ENCODE measurements at places on chromosomes 5 and 9.

GRCh38 chr9:130939405-130940026, 469 bp upstream of the FIBCD1 start:
- no peak for DNase-seq

GRCh38 chr5:83434946-83435345, 36.6 kb upstream of the VCAN start:
- no peak for DNase-seq

GRCh38 chr9:84067821-84068220, 87.2 kb downstream of the RMI1 start:
- no peak for DNase-seq

GRCh38 chr9:74173284-74173683, 323.9 kb upstream of the RORB start:
- DNase-seq: no peak

DNA sequence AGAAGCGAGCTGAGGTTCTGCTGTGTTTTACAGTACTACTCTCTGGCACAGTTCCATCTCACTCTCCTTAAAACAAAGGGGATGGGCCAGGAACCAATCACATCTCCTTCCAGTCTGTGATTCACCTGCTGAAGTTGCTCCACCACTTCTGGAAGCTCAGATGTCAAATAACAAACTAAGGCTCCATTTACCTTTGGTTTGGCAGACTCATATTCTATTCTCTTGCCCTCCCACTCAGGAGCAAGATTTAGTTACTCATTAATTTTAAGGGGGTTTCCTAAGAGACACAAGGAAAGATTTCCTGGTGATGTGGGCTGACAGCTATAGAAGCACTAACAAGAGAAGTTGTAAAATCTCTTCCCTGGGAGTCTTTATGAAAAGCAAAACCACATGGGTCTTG, 37.8 kb upstream of the KIF2A start:
- DNase-seq: no peak

- DNase-seq: no peak
These were observed 28.7 kb downstream of the CCT5 start for GRCh38 chr5:10278658-10279279.

DNA sequence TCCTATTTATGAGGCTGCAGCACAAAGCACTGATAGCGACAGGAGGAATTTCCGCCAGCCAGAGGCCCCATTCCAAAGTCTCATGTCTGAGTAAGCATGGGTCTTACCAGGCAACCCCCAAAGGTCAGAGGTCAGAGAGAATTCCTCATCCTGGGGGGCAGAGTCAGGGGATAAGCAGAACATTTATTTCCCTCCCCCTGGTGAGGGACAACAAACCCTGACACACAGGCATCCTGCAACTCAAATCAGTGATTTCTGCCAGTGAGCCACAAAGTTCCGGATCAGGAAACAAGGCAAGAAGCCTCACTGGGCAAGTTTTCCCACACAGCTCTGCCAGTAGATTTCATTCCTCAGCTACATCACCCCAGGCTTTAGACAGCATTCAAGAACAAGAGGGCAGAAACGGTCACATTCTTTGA, 37.0 kb downstream of the ADAMTS12 start:
- DNase-seq: no peak

DNA sequence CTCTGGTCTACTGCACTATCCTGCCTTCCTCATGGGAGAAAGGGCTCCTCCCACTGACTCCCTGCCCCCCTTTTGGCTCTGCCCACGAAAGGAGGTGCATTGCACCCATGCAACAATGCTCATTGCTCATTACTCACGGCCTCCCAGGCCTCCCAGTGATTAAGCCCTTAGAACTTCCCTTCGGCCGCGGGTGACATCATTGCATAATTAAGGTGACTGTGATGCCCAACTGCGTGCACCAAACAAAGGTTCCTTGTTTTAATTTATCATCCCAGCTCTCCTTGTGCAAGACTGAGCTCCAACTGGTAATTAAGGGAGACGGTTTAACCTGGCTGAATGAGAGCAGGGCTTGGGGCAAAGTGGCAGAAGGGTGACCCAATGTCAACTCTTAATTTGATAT, 180.4 kb downstream of the GAS1 start:
- no peak for DNase-seq

DNA sequence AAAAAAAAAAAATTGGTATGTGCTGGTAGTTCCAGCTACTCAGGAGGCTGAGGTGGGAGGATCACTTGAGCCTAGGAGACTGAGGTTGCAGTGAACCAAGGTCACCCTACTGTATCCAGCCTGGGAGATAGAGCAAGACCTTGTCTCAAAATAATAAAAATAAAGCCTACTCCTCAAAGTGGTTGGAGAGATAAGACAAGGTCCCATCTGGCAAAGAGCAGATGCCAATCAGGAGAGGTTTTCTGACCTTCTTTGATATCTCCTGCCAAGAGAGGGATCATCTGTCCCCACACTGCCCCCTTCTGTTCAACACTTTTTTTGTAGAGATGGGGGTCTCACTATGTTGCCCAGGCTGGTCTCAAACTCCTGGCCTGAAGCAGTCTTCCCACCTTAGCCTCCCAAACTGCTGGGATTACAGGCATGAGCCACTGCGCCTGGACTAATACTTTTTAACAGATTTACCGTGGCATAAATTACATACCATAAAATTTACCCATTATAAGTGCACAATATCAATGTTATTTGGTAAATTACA, 64.7 kb downstream of the SH3PXD2B start:
- no peak for DNase-seq

DNA sequence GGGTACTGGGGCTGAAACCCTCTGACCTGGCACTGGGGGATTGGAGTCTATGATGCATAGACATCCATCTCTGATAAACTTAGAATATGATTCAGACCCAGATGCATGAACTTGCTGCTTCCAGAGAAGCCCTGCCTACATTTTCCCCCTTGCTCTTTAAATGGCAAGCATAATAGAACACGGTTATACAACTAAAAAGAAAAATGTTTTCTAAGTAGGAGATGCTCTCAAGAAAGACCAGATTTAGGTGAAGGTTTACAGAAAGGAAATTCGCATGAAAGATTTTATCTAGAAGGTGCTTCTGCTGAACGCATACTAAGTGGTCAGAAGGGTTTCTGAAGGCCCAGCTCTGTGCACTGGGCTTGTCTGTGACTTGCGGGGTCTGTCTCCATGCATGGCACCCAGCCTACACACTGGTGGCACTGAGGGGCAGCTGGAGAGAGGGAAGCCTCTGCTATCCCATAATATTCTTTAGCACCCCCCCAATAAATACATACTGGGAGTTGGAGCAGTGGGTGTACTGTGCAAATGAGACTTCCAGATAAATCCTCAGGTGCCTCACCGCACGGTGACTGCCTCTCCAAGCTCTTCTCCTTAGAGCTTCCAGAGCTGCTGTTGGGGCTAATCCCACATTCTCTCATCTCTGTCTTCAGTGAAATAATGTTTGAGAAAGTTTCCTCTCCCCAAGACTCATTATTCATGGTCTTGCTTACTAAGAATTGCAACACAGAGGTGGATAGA, 114.6 kb downstream of the FSTL4 start:
- no peak for DNase-seq

DNA sequence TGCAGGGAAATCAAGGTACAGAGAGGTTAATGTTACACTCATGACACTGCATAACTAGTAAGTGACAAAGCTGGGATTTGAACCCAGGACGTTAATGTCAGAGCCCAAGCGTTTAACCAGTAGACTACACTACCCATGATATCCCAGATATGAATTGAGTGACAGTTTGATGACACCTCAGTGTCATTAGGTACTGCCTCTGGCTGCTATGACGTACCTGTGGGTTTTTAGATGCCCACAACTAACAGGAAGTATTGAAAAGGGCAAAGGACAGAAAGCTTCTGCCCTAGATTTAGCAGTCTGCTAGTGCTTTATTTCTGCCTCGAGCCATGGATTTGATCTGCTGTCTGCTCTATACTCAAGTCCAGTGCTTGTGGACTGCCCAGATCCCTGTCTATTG, 56.2 kb downstream of the GLRA1 start:
- DNase-seq: no peak

GRCh38 chr5:173735184-173735583, 118.7 kb upstream of the BOD1 start:
- DNase-seq: no peak

GRCh38 chr9:94896512-94896911, 170.0 kb downstream of the AOPEP start:
- DNase-seq: no peak

- DNase-seq: no peak
These were observed 156.8 kb downstream of the NXNL2 start for GRCh38 chr9:88691811-88692210.

GRCh38 chr9:78567693-78568092, 270.8 kb downstream of the PSAT1 start:
- no peak for DNase-seq

DNA sequence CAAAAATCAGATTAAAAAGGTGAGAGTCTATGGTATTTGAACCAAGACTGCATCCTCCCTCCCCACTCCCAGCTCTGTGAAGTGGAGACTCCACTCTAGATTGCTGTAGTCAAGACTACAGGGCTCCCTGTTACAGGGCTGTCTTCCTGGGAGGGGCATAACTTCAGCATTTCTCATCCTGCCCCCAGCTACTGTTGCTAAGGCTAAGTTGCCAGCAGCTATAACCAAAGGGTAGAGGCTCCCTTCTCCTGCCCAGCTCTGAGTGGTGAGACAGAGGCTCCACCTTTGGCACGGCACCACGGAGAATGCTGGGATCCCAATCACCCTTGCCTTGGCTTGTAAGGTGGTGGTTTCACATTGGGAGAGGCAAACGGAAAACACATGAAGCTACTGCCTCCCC, 39.2 kb upstream of the GCNT4 start:
- no peak for DNase-seq

DNA sequence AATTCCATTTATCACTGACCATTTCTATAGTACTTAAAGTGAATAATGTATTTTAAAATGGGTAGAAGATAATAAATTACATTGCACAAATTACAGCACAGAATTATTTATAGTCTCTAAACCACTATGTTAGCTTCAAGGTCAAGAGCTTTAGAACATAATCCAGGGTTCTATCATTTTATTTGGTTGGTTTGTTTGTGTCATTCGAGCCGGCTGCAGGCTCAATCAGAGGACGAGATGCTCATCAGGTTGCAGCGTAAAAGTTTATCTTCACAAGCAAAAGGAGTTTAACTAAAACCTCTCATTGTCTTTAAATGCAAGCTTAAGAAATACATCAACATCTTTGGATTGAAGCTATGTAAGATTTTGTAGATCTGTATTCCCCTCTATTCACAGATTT, 523.8 kb downstream of the EFNA5 start:
- no peak for DNase-seq

DNA sequence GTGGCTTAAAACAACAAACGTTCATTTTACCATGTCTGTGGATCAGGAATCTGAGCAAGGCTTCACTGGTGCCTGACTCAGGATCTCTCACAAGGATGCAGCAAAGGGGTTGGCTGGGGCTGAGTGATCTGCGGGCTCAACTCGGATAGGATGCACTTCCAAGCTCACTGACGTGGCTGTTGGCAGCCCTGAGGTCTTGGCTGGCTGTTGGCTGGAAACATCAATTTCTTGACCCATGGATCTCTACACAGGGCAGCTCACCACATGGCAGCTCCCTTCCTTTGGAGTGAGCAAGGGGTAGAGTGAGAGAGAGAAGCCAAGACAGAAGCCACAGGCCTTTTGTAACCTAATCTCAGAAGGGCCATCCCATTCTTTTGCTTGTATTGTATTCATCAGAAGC, 202.1 kb downstream of the NXNL2 start:
- no peak for DNase-seq

DNA sequence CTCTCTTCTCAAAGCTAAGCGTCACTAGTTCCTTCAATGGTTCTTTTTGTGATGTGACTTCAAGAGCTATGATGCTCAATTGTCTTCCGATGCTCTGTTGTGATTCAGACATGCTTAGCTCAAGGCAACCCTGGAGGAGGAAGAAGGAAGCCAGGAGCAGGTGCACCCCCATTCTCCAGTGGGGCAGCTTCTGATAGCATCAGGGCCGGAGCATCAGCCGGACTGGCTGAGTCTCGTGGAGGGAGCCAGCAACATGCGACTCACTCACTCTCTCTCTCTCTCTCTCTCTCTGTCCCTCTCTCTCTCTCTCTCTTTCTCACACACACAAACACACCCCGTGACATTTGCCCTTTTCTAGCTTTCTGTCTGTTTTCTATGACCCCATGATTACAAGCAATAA, 140.2 kb downstream of the HSD17B3 start:
- no peak for DNase-seq

DNA sequence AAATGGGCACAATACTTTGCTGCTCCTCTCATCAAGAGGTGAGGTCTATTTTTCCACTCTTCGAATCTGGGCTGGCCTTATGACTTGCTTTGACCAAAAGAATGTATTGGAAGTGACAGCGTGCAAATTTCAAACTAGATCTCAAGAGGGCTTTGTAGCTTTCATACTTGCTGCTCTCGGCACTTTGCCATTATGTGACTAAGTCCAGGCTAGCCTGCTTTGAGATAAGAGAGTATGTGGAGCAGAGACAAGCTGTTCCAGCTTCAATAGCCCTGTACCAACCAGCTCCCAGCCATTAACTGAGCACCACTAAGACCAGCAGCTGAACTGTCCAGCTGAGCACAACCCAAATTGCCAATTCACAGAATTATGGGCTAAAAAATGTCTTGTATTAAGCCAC, 124.6 kb downstream of the ACER2 start:
- no peak for DNase-seq

GRCh38 chr9:108631496-108632285, 224.1 kb downstream of the ACTL7B start:
- no peak for DNase-seq

GRCh38 chr5:131375351-131375750, 111.5 kb downstream of the CDC42SE2 start:
- DNase-seq: no peak

- DNase-seq: no peak
These were observed 32.4 kb downstream of the CXXC5 start for GRCh38 chr5:139680368-139681111.

- DNase-seq: no peak
These were observed 88.0 kb downstream of the DAP start for GRCh38 chr5:10673017-10673389.

DNA sequence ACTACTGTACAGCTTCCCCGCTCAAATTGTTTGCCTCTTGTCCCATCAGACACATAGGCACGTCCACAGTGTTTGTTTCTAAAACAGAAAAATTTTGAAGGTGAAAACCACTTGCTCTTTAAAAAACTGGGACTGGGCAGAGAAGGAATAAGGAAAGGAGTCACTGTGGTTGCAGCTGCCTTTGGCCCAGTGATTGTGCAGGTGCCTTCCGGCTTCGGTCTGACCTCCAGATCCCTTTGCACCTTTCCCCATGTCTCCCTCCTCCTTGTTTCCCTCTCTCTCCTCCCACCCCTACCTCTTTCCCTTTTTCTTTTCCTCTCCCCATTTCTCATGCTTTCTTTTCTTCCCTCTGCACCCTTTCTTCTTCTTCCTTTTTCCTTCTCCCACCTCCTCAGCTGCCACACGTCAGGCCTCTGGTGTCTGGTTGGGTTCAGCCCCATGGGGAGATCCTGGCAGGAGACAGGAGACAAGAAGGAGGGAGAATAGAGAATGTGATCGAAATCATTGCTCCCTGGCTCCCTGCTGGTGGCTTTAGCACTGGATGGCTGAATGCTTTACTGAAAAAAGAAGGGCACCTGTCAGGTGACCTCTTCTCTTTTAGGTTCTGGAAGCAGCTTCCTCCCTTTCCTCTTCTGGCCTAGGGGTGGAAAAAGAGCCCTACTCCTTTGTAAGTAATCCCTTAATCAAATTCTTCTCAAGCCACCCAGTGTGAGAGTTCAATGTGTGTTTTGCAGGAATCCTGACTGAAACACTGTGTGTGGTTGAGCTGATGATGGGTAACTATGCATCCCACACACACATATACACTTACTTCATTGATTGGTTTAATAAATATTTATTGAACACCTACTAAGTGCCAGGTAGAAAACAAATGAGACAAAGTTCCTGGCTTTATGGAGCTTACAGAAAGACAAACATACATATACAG, 267.3 kb downstream of the MAST4 start:
- DNase-seq: no peak

All from stimulated activated CD4-positive, alpha-beta T cell treated with anti-CD3 and anti-CD28 coated beads, Interleukin-2, amount 100 ng/mL, for 48 hours (primary cell).